ENCODE measurements at places on chromosomes 16 and 17.

- DNase-seq = no peak
These were observed 1.3 kb downstream of the NTAN1 start for GRCh38 chr16:15054357-15055140.

DNA sequence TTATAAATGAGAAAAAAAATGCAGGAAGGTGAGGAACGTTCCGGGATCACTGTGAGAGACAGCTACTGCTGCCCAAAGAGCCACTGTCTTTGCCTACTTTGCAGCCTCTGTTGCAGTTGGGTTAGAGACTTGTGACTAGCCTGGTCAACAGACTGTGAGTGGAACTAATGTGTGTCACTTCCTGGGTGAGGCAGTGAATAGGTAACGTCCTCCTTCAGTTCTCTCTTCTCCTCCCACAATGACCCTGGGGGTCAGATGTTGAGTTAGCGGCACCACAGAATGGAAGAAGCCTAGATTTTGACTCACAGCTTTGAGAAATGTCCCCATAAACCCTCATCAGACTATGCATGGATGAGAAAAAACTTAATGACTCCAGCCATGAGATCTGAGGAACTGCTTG lies 5.2 kb downstream of the C16orf46 start:
- DNase-seq = no peak

DNA sequence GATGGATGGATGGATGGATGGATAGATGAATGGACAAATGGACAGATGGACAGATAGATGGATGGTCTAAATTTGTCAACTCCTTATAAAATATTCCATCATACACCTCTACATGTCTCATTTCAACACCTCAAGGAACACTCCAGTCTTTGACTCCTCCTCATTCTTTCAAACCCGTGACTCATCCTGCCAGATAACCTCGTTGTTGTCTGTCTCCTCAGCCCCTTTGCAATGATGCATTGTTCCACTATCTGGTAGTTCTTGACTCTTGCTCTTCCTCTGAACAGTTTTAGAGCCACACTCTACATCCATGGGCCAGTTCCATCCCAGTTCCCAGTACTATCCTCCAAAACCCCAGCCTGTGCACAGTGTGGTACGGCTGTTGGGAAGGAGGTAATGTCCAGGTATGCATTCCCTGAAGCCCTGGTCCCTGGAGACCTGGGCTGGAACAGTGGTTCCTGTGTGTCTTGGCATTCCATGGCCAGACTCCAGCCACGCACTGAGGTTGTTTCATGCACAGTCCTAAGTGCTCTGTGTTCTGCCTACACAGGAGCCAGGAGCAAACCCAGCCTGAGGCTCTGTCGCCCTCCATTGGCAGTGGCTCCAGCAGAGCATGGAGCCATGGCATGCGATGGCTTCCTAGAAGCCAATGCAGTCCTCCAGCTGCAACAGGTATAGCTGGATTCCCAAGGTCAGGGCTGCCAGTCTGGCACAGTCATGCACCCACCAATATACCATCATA lies 105.7 kb downstream of the C17orf67 start:
- no peak for DNase-seq

DNA sequence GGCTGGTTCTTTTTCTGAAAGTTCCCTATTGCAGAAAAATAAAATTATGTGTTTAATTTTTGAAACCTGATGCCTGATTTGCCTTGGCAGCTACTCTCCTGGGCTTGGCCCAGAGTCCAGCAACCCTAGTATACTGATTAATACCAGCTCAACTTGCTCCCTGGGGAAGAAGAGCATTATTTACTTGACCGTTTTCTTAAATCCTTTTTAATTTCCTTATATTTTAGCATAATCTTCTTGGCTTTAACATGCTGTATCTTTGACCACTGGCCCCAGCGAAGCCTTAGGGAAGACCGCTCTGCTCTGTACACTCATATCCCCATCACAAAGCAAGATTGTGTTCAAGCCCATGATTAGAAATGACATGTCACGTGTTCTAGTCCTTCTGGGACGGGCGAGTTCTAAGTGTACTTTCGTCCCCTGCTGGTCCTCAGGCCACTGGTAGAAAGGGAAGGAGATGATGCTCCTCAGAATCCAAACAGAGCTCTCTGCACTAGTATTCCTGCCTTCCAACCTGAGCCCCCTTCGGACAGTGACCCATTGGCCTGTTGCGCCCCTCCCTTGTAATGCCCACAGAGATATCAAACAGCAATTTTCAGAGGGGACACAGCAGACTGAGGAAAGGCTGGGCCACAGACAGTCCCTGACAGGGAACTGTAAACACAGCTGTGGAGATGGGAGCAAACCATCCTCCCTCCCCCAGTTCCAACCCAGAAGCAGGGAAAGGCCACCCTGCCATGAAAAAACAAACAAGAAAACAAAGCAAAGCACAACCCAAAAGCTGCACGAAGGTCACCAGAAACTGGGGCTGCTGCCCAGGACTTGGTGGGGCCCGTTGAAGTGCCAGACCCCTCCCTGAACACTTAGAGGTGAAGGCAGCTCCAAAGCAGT lies 4.3 kb upstream of the EZH1 start:
- DNase-seq = no peak

GRCh38 chr17:11598274-11599221 lies at the start of gene DNAH9:
TSS of gene DNAH9 (plus strand) at chr17:11598470. CDS start at chr17:11598499, 29 bp downstream.
- no peak for DNase-seq

GRCh38 chr16:75476817-75477216 lies 12.3 kb upstream of the TMEM170A start:
- DNase-seq = no peak

DNA sequence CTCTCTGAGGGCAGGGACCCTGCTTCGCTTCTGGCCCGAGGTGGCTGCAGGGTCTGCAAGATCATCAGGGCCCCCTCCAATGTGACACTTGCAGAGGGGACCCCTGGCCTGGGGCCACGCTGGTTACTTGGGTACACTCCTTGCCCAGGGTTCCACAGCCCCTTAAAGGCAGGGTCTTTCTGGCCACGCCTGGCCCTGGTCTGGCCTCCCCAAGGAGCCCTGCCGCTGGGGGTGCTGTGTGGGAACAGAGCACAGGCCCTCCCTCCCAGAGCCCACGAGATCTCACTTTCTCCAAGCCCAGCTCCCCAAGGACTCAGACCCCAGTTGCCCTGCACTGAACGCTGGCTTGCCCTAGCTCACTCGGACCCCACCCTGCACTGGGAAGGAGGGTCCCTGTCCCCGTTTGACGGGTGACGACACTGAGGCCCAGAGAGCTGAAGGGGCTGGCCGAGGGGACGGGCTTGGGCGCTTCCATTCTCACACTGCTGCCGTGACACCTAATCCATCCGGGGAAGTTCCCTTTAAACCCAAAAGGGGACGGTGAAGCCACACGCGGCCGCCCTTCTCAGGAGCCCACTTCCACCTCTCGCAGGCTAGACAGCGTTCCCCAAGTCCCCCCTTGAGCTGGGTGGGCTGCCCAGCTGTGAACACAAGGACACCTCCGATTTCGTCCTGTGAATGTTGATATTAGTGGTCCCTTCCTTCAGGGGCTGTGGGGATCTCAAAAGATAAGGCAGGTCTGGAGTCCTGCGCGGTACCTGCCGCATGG lies 26.9 kb upstream of the OSGIN1 start:
- no peak for DNase-seq

- no peak for DNase-seq
These were observed 69.2 kb downstream of the CDC27 start for GRCh38 chr17:47119746-47120520.

DNA sequence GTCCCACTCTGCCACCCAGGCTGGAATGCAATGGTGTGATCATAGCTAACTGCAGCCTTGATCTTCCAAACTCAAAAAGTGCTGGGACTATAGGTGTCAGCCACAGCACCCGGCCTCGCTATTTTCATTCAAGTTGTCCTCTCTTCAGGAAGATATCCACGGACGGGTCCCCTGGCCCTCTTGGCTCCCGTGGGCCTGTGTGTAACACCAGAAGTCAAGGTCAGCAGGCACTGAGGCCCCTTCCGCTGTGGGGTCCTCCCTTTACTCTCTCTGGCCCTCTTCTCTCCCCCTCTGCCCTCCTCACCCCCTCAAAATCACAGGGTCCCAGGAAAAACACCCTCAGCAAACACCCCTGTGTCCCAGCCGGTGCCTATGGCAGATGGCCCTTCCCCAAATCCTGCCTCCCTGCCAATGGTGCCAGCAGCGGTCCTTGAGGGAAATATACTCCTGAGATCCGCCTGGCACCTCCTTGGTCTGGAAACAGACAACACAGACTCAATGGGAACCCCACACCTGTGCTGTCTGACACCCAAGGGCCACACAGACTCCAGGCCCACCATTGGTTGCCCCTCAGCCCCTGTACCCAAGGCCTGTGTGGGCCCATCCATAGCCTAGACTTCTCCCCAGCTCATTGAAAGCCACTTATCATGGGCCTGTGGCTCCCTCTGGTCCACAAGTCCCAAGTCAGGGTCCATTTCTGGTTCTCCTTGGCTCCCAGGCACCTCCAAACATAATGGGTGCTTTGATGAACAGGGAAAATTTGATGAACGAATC lies 221.5 kb downstream of the ZNF423 start:
- no peak for DNase-seq

DNA sequence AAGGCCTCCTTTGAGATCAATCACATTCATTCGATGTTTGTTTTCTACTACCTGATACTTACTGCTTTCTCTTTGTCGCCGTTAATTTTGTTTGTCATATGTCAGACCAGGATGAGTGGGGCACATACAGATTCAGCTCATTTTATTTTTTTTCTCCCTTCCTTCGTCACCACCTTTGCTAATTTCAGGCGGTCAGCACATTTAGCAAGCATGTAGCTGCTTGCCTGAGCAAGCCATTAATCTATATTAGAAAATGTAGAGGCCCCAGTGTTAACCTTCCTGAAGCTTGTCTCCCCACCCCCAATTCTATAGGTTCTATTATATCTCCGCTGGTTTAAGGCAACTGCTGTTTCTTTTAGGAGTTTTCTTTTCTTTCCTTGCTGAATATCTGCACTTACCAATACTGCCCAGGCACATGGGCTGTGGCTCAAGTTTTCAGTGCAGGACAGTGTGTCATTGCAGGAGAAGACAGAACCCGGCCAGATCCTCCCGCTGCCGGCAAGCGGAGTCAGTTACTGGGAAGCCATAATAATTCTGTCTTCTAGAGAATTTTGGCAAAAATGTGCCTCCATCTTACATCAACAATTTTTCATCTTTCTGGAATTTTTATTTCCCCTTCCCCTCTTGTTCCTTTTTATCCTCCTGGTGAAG lies 714.3 kb downstream of the WWOX start:
- DNase-seq = no peak

DNA sequence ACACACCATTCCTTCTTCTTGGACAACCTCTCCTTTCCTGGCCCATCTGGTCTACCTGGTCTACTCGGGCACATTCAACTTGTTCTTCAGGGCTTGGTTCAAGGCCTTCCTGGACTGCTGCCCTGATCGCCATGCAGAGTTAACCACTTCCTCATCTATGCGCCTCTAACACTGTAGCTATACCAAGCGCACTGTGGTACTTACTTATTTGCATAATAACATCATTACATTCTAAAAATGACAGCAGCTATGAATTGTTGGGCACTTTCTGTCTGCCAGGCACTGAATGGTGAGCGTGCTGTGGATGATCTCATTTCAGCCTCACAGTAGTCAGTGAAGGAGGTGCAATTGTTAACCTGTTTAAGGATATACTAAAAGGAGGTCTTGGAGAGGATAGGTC lies 66.9 kb upstream of the SDK2 start:
- no peak for DNase-seq

DNA sequence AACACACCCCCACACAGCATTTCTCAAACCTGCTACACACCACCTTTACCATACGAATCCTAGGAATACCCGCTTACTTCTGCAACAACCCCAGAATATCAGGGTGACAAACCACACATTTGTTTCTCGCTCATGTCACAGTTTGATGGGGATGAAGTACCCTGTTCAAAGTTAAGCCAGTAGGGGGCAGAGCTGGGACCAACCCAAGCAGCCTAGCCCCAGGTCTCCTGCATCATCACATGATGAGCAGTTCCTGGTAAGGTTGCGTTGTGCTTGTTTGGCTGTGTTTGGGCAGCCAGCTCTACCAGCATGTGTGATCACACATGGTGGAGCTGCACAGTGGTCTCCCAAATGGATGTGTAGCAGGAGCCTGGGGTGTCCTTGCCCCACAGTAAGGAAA lies 103.6 kb upstream of the C16orf82 start:
- no peak for DNase-seq

DNA sequence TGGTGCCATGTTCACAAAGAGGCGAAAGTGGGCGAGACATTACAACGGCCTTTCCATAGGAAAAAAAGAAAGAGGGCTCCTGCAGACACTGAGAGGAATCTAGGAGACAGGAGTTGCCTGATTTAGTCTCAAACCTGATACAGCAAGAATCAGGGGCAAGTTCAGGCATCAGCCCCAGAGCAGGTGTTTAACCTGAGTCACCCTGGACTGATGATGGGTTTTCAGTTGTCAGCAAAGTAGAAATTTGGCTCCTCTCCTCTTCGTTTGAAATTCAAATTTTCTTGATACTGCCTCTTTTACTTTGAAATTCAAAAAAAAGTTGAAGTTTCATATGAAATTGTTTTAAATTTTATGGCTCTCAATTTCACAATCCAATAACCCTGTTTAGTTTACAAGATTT lies 189.5 kb downstream of the ABCC12 start:
- no peak for DNase-seq

DNA sequence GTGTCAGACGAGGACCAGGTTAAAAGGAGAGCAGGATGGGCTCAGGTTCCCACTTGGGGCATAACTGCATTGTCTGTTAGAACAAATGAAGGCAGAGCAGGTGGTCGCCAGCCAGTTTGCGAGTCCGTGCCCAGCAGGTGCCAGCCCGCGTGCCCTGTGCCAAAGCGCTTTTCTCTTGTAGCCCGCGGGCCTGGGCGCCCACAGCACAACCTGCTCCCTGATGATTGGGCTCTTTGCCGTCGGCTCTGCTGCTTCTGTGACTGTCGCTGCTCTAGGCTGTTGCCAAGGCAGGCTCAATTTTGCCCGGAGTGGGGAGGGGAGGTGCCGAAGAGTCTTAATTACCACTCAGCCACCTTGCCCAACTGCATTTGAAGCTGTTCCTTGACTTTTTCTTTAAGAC lies 21.1 kb downstream of the KNOP1 start:
- DNase-seq = no peak

DNA sequence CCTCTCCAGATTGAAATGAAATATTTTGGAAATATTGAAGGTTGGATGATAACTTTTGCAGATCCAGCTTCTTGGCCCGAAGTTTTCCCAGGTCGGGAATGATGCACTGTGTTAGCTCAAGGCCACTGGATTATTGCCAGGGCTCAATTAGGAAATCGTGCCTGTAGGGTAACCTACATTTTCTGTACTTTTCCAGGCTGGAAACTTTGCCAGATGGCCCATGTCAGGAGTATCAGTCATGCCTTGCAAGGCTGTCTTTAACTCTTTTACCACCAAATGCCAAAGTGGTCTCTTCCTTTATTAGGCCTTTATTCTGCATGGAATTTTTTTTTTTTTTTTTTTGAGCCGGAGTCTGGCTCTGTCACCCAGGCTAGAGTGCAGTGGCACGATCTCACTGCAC lies 8.9 kb upstream of the SEC14L1 start:
- no peak for DNase-seq
